ENCODE measurements at places on chromosomes 16 and 17.
A peak's percentile ranks its signal among the peaks of the same experiment; 100 is the strongest.

DNA sequence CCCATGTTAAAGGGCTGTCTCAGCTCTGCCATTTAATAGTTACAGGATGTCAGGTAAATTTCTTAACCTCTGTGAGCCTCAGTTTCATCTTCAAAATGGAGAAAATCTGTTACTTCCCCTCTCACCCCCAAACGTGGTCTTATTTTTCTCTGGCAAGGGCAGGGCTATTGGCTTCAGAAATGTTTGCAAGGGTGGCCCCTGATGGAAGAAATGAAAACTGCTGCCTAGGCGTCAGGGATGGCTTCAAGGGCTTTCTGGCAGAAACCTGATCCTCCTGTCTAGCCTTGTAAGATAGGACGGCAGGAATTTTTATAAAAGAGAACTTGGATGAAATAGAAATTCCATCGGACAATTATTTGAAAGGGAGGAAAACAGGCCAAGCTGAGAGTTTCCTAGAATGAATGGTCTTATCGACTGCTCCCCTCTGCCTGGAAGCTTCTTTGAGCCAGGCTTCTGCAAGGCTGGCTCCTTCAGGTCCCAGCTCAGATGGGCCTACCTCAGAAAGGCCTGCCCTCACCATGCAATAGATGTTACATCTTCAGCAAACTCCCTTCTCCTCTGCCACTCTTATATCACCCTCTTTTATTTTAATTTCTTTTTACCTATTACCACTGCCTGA, 43.0 kb upstream of the TANGO6 start:
- no peak for DNase-seq

DNA sequence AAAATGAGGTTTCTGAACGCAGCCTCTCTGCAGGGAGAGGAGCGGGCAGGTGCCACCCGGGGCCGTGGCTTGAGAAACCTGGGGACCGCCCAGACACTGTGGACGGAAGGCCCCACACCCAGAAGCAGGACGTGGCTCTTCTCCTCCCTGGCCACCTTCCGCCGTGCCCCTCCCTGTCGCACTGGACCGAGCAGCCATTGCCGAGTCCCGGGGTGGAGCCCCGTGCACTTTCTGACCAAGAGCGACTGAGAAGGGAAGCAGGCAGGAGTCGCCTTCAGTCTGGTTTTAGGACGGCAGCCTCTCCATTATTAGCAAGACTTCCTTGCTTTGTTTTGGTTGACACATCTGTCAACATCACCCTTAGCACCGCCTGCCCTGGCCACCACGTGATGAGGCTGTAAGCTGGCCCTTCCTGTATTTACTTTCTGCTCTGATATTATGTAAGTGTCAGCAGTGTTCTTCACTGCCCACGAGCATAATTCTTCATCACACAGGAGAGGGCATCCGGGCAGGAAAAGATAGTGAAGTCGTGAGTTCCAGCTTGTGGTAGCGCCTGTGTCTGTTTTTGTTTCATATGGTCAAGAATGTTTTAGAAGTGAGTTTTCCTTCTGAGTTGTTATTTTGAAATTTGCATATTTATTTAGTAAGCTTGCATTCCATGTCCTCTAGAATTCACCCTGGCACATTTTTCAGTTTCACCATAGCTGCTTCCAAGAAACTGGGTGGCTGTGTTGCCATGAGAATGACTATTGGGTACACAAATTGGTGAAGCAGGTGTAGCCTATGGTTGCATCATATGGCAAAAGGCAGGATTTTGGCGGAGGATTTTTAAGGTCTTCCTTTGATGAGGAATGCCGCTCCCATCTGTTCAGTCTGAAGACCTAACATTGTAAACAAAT, 1.0 kb downstream of the HERPUD1 start:
- DNase-seq, result no peak

GRCh38 chr17:55706808-55707773, 15.6 kb downstream of the TMEM100 start:
- no peak for DNase-seq

GRCh38 chr17:8409966-8410882, 12.6 kb upstream of the RNF222 start:
- DNase-seq, result peak; percentile 51

- DNase-seq, result no peak
Observed at GRCh38 chr16:53131050-53131362, 76.2 kb downstream of the CHD9 start.

DNA sequence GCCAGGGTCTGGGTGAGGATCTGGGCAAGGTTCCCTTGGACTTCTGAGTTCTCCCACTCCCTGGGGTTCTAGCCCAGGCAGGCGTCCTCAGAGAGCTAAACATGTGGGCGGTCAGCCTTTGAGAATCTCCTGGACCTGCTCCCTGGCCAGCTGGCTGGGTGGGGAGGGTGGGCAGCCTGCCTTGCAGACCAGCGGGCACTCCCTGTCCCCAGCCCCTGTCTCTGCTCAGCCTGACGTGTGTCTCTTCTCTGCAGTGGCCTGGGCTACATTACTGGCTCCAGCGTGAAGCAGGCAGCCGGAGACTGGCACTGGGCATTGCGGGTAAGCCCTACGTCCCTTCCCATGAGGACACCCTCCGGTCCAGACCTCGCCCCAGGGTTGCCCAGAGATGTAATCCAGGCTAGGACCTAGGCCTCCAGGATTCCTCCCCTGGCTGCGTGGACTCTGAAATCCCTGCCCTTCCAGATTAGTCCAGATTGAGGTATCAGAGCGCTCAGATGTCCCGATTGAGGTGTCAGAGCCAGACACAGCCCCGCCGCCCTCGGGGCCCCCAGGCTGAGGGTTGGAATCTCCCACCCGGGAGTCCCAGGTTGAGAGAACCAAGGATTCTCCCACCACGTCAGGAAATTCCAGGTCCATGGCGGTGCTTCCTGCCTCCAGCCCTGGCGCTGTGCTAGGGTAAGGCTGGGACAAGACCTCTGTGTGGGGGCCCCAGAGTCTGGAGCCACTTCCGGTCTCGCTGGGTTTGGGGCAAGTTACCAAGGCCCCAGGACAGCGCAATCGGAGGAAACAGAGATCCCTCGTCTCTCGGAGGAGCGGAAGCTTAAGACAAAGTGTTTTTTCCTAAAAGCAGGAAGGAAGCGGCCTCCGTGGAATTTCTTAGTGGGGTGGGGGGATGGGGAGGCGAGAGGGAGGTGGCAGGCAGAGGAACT, 24.1 kb downstream of the MYBBP1A start:
- DNase-seq, result no peak

DNA sequence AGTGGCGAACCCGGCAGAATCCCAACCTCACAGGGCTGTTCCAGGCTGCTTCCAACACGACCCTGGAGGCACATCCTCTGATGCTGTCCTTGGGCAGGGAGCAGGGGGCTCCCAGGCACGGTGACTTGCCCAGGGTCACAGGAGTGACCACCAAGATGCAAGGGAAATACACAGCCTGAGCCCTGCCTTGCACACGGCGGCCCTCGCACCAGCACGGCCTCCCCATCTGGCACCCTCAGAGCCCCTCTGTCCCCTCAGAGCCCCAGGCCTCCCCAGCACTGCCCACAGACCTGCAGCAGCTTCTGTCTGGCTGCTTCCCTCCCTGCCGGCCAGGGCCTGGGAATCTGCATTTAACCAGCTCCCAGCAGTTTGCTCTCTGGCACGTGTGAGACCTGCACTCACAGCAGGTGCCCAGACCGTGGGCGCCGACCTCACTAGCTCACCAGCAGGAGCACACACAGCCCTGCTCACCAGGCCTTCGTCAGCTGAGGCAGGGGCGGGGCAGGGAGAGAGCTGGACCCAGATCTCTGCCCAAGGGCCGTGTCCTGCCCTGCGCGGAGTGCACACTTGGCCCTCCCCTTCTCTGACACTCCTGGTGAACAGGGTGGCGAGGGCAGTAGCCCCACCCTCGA, 29.7 kb upstream of the ZC3H18 start:
- no peak for DNase-seq

DNA sequence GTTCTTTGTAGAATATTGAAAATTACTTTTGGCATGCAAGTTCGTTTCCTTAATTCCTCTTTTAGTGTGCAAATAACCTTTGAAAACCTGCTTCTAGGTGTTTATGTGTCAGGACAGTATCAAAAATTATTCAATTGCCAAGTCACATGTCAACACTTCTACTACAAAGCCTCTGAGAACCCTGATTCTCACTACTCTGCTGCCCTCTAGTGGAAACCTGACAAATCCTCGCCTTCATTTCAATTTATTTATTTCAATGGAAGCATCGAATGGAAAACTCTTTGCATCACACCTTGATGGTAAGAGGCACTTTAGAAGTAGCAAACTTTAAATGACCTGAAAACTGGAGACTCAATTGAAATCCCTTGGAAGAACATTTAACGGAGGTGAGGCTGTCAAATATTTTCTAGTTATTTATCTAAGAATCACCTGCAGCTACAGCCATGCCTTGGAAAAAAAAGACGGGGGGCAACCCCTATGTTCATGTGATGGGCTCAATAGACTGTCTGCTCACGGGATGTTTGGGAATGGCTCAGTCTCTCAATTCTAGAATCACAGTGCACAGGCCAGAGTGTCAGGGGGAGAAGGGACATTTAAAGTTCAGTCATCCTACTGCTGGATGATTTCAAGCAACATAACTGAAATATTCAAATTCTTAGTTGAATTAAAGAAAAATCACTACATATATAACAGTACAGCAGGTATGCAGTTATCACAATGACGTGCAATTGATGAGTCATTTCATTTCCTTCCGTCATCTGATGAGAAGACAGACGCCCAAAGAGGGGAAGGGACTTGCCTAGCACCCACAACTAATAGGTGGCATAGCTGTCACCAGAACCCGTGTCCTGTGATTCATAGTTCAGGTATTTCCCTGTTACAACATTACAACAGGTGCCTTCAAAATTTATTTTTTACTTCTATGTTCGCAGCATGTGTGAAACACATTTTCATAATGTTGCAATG, 563.9 kb downstream of the TOX3 start:
- no peak for DNase-seq

- no peak for DNase-seq
Observed at GRCh38 chr17:3027786-3028532, 35.4 kb downstream of the OR1D5 start.

GRCh38 chr16:87661561-87661960, 59.3 kb downstream of the JPH3 start:
- DNase-seq, result no peak

DNA sequence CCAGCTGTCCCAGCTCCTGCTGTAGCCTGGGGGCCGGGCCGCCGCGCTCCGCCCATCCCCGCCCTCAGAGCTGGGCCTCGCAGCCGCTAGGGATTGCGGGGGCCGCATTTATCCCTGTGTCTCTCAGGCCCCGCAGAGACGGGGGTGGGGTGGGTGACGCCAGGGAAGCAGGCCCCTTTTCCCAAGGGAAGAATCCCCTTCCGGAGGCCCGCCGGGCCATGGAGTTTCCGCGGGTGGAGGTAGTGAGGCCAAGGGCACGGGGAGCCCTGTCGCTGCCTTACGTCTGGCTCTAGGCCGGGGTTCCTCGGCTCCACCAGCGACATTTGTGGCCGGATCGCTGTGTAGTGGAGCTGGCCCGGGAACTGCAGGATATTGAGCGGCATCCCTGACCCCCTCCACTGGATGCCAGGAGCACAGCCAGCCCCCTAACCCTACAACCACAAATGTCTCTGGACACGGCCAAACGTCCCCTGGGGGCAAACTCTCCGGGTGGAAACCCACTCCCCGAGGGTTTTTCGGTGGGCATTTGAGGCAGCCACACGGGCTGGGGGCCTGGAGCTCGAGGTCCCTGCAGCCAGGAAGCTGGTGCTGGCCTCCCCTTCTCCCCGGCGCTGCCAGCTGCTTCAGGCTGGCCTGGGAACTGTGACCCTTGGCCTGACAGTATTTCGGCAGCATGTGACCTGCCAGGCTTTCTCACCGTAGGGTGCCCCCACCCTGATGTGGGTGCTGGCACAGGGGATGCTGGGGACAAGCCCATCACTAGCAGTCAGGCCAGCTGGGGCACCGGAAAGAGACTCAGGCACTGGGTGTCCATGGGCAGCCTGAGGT, 12.0 kb upstream of the CD300A start:
- DNase-seq, result no peak

GRCh38 chr17:59151006-59151405, 4.0 kb downstream of the SKA2 start:
- no peak for DNase-seq

- no peak for DNase-seq
Observed at GRCh38 chr17:48970224-48970623, 1.8 kb upstream of the GIP start.

GRCh38 chr16:60755907-60756306, 1280.3 kb downstream of the CDH8 start:
- DNase-seq, result no peak

DNA sequence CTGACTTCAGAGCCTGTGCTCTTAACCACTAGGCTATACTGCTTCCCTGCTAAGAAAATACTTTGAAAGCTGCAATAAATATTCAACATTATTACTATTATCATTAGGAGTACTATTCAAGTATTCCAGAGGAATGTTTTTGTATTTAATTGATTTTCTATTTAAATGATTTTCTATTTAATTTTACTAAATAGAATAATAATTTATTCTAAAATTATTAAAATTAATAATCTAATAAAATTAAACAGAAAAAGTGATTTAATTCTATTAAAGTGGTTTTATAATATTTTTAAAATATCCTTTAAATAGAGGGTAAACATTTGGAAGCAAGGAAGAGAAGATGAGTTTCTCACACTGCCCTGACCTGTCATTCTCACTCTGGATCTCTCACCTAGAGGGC, 173.8 kb downstream of the DNAH9 start:
- no peak for DNase-seq

GRCh38 chr17:41199421-41200078, 9.9 kb downstream of the KRTAP9-1 start:
- DNase-seq, result no peak
